ENCODE measurements at places on chromosomes 1 and 21. TPM values are rescaled to one million over a fixed set of nuclear protein-coding genes. Genes with fewer than 3 reads are reported as not detected.
A peak's percentile ranks its signal among the peaks of the same experiment; 100 is the strongest.

DNA sequence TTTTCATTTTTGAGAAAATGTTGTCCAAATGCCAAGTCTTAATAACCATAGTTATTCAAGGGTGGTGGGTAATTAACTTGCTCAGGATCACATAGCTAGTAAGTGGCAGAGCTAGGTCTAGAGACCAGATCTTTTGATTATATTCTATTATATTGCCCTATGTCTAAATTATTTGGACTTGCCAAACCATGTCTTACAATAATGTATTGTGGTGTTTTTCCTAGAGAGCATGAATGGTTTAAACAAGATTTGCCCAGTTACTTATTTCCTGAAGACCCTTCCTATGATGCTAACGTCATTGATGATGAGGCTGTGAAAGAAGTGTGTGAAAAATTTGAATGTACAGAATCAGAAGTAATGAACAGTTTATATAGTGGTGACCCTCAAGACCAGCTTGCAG, 58.6 kb downstream of the PRKAA2 start:
- no peak for DNase-seq

DNA sequence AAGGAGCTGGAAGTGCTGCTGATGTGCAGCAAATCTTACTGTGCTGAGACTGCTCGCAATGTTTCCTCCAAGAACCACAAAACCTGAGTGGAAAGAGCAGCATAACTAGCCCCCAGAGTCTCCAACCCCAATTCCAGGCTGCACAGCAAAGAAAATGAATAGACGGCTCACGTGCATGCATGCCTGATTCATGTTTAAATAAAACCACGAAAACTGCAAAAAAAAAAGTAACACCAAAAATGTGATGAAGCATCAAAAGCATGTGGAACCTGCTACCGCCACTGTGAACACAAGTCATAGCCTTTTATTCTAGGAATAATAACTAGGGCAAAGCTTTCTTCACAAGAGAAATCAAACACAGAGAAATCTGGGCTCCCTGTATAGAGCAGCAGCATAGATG, 9.6 kb upstream of the TRNP1 start:
- DNase-seq = no peak

GRCh38 chr1:28899267-28899666, 15.1 kb upstream of the EPB41 start:
- no peak for DNase-seq

- DNase-seq = peak; percentile 75
These were observed 386.3 kb downstream of the DISC1 start for GRCh38 chr1:232012773-232013386.

DNA sequence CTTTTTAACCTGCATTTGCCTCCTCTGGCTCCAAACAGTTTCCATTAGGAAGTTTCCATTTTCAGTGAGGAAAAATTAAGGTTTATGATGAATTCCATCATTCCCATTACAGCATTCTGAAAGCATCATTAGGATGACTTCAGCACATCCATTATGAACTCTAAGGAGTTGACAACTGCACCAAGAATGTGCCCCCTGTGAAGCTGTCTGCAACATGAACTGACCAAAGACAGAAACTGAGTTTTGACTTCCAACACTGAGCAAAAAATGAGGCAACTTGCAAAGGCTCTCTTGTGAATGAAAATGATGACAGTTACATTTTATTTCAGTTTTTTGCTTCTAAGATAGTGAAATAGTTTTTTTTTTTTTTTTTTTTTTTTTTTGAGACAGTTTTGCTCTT, 18.3 kb upstream of the KCNE1 start:
- no peak for DNase-seq

DNA sequence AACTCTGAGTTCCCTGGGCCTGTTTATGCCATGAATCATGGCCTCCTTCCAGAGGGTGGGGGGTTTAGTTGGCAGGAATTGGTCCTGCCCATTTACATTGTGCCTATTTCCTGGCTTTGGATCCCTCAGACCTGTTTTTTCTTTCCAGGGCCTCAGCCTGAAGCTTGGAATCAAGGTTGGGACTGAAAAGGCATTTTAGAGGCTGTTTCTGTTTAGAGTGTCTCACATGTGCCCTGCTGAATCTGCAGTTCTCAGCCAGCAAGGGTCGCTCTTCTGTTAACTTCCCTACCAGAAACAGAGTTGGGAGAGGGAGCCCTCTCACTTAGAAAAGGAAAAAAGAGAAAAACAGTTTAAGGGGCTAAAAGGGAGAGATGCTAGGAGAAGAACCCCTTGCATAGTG, 191.1 kb downstream of the PTPRC start:
- peak; percentile 30 for DNase-seq

GRCh38 chr1:185821612-185822385, 87.6 kb downstream of the HMCN1 start:
- DNase-seq = no peak

DNA sequence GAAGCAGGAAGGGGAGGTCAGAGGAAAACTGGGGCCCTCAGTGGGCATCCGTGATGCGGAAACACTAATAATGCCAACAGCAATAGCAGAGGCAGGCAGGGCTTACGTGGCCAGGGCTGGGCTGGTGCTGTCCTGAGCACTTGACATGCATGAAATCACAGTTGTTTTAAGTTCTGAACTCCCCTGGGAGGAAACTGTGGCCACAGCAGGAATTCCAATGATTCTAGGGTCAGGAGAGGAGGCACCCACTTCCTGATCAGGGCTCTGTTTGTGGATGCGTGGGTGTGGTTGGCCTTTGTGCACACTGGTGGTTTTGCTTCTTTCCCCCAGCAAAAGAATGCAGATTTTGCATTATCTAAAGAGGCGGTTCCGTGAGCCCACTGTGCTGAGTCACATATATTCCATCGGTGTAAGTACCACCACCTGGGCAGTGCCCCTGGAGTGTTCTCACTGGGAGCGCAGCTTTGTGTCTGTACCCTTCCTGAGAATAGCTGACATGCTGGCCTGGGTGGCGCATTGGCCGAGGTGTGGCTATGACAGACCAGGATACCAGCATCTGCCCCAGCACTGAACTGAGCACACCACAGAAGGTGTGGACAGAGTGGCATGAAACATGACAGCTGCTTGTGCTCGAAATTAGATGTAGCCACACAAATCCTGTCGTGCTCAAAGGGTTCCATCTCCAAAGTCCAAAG, 71.0 kb downstream of the PDE9A start:
- peak; percentile 78 for DNase-seq

DNA sequence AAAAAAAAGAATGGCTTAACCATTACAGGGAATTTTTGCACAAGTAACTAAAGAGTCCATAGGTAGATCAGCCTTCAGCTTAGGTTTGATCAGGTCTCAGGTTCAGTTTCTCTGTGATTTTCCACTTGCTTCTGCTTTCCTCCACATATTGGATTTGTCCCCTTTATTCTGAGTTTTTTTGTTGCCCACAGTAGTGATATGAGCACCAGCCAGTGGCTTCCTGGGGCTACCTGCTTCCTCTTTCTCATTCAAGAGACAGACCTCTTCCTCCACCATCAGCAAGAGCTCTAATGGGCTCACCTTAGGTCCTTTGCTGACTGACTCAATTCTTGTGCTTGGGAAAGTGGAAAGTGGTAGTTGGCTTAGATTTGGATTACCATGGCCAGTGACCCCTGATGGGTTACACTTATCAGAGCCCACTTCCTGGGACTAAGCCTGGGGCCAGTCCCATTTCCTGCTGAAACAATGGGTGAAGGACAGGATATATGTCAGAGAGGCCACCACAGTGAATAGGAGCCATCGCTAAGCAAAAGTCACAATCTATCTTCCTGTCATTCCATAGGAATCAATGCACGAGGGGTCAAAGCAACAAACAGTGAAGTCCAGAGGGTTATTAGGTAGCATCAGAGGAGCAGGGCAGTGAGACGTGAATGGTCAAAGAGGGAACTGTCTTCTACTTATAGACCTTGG, 12.8 kb upstream of the PLA2G2E start:
- no peak for DNase-seq

- no peak for DNase-seq
These were observed 244.5 kb downstream of the ADGRL2 start for GRCh38 chr1:82045221-82045620.

DNA sequence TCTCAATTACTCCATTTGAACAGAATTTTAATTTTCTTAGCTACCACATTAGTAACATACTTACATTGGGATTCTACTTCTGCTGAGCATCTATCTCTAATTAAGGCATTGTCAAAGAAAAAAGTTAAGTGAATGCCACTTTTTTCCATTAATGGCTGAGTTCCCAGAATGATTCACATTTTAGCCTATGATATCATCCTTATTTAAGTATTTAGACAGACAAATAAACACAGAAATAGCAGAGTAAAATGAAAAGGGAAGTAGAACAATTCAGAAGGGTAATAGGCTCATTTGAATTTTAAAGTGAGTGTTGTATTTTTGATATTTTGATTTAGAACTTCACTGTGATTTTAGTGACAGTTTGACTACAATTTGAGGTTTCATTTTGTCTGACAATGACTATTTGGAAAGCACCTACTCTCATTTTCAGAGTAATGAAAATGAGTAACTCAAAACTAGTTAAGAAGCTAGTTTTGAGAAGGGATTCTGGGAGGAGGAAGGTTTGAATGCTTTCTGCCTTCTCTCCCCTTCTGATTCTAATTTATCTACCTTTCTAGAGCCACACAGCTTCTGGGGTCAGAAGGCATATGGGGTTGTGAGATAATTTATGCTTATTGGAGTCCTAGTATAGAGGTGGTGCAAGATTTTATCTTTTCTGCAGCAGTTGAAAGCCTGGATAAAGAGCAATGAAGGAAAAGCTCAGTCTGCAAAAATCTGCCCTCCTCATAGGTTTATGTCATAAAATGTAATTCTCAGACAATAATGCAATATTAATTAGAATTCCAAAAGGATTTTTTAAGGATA, 15.5 kb downstream of the LYPLAL1 start:
- no peak for DNase-seq

DNA sequence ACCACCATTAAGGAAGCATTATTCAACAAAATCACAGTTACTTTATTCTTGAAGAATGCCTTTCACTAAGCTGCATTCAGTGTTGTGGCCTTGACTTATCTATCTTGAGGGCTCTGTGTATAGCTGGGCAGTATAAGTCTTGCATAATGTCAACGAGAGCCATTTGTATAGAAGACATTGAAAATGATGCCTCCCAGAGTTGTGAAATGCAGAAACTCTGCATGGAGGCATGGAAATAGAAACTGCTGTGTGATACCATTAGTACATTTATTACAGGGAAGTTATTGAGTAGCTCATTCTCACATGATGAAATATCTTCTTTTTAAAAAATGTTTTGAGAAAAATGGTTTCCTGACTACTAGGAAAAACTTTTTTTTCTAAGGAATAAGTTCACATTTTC, 111.4 kb upstream of the SNX7 start:
- DNase-seq = no peak

DNA sequence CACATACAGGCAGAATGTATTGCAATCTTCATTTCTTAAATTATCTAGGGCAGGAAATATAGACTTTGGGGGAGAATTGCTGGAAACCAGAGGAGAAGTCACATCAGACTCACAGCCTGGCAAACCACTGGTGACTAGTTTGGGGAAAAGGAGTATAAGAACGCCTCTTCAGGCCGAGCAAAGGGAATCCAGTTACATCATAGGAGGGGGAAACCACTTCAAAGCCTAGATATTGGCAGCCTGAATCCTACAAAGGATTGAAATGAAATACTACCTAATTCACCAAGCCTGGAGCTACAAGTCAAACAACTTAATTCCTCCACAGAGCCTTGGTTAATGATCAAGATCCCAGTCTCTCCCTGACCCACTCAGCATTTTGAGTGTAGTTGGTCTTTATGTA, 121.7 kb downstream of the SLC30A10 start:
- DNase-seq = no peak

DNA sequence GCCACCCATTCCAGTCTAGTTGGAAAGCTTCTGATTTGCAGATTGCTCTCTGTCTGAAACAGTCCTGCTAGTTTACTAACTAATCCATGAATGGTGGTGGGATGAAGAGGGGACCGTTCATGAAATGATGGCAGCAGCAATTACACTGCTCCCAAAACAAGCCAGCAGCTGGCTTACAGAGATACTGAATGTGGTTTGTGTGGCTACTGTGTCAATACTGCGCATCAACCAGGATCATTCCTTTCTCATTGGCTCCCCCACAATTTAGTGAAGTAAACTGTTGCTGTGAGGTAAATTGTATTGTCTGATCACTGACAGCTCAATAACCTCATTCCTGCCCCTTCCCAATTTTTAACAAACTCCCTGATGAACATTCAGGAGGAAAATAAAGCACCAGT, 191.3 kb upstream of the LMO4 start:
- no peak for DNase-seq

DNA sequence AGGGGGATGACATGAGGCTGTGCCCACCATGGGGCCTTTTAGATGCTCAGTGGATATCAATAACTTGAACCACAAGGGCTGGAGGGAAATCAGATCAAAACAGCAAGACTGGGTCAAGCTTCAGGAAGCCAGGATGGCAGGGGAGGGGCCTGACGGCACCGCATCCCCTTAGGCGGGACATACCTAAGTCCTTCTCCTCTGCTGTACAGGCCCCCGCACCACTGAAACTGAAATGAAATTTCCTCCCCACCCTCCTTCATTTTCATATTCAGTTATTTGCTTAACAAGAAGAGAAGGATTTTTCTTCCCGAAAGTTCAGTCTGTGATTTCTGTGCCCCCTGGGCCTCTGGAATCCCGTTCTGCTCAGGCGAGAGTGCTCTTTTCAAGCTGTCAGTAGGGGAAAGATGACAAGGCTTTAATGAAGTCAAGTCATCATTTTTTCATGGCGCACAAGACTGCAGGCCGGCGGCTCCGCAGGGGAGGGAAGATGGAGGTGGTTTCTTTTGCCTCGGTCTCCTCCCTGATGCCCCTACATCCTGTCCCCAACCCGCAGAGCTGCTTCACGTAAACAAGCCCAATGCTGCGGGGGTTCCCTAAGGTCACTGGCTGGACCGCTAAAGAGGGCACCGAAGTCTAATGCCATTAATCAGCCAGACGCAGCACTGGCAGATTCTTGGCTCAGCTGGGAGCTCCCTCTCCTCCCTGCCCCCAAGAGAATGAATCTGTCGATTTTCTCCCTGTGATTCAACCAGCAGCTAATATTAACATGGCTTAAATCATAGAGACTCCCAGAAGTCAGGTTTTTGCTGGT, 264.8 kb downstream of the C1orf94 start:
- DNase-seq = no peak

The PLEKHG5 gene
- total RNA-seq = 1.2 TPM

The KLHDC7A gene
- total RNA-seq = 0.95 TPM

The SPATA21 gene
- not detected for total RNA-seq

The ERG gene
- 4.4 TPM for total RNA-seq

The LEMD1 gene
- total RNA-seq = not detected

The SPOCD1 gene
- 27.6 TPM for total RNA-seq

All from MG63 (cell line).